ENCODE measurements at places on chromosomes 2 and 18. TPM values are rescaled to one million over a fixed set of nuclear protein-coding genes. Genes with fewer than 3 reads are reported as not detected.

The TMEM247 gene
- polyA plus RNA-seq = 6.8 TPM

The TEKT4 gene
- not detected for polyA plus RNA-seq

The OSR1 gene
- polyA plus RNA-seq = not detected

The SEPTIN2 gene
- polyA plus RNA-seq = 164 TPM

The DNAJC5G gene
- 0.43 TPM for polyA plus RNA-seq

The TGIF1 gene
- 40.6 TPM for polyA plus RNA-seq

The EMILIN2 gene
- 0.40 TPM for polyA plus RNA-seq

The ALLC gene
- not detected for polyA plus RNA-seq

The CNGA3 gene
- not detected for polyA plus RNA-seq

The PRKAG3 gene
- polyA plus RNA-seq = not detected

Data from K562 (cell line).